Hippocampal formation (tissue), 2 donors: ENCODE measurements at places on chromosomes 5 and 9.

DNA sequence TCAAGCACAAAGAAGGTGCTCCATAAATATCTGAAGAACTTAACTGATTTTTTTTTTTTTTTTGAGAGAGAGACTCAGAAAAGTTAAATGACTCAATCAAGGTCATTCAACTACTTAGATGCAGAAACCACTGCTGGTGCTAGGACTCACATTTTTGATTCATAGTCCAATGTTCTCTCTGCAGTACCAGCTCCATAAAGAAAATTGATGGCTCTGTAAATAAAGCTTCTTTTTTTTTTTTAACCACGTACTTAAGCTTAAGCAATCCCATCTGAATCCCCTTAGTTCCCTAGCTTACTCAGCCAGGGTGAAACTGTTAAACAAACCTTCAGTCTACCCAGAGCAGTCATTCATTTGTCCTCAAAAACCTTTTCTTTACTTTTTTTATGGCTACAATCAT, 657.0 kb upstream of the WWC1 start:
- DNase-seq = no peak

GRCh38 chr9:121735065-121735792, 83.8 kb downstream of the DAB2IP start:
- no peak for DNase-seq

- no peak for DNase-seq
Measured at GRCh38 chr5:143536364-143536763, 132.9 kb upstream of the NR3C1 start.

DNA sequence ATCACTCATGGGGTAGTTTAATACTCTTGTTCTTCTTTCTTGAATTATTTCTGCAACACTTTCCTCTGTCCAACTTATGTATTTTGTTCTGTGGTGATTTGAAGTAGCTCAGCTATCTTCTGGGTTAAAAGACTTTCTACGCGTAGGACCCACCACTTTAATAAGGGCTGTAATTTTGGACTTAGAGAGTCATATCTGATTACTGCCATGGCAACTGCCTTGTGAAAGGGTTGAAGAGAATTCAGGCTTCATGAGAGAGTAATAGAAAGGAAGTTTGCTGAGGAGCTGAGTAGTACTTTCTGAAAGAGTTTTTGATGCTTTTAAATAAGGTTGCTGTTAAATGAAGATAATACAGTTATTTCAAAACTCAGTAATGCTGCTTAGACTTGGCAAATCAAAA, 89.5 kb downstream of the TLE4 start:
- no peak for DNase-seq

- DNase-seq = no peak
Measured at GRCh38 chr9:70049236-70049635, 5.6 kb downstream of the MAMDC2 start.

GRCh38 chr9:134536101-134536900, 105.3 kb upstream of the COL5A1 start:
- DNase-seq = no peak

GRCh38 chr5:43312699-43313034, 545 bp downstream of the HMGCS1 start:
- no peak for DNase-seq

GRCh38 chr9:98375138-98375726, 119.8 kb upstream of the TBC1D2 start:
- DNase-seq = no peak

- DNase-seq = no peak
Measured at GRCh38 chr9:115057559-115057958, 60.4 kb downstream of the TNC start.
